D721Med (cell line): ENCODE measurements at places on chromosomes 6 and 20.

DNA sequence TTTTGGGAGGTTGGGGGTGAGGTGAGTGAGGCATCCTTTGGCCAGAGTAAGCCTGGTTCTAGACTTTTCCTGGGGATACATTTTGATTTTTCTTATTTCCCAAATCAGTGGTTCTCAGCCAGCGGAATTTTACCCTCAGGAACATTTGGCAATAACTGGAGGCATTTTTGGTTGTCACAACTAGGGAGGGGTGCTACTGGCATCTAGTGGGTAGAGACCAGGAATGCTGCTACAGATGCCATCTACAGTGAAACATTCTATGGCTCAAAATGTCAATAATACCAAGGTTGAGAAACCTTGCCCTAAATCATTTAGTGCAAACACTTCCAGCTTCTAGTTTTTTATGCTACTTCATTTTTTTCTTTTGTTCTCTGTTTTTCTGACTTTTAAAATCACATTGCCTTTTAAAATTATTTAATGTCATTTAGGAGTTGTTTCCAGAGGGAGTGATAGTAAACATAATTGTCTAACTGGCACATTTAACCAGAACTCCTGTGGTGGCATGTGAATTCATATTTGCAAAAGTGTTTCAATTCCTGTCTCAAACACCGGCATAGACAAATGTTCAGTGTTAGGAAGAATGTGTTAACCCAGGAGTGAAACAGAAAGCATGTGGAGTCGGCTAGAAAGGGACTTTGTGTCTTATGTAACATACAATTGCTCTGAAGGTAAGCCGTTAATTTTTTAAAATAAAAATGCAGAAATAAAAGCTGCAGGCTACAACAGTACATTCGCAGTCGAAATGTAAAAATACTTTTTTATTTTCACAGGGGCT lies 59.0 kb downstream of the QRSL1 start:
- no peak for DNase-seq

GRCh38 chr20:25565578-25566157 lies 19.7 kb downstream of the NINL start:
- no peak for DNase-seq

- DNase-seq, result no peak
These were observed 114.2 kb downstream of the QRSL1 start for GRCh38 chr6:106743612-106744011.

GRCh38 chr6:108690326-108691049 lies 129.8 kb downstream of the FOXO3 start:
- no peak for DNase-seq

DNA sequence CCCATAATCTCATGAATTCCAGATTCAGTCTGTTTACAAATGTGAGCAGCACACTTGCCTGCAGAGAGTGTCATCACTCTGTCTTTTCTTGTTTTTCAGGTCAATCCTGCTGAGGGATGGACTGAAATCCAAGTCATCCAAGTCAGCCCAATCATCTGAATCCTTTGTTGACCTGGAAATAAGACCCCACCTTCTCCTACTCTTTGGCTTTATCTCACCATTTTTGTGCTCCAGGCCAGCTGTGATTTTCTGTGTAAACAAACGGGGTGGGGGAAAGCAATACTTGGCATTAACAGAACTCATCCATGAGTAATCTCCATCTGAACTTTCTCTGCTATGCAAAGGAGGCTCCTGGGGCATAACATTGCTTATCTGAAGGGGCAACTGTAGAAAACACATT lies 16.9 kb upstream of the GSTA4 start:
- no peak for DNase-seq

DNA sequence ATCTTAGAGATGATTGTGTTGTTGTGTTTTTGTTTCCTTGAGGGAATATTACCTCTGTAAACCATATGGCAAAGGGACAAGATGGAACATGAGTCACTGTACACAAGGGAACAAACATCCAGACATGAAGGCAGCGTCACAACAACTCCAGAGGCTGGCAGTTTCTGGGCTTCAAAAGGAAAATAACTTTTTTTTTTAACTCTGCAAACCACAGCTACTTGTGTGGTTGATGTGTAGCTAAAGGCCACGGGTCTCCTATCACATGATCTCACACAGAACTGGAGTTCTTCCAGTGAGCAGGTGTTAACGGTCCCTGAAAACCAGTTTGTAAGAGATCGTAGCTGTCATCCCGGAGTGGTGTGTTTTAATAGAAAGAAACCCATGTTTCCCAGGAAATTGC lies 33.2 kb upstream of the HBS1L start:
- DNase-seq, result no peak

DNA sequence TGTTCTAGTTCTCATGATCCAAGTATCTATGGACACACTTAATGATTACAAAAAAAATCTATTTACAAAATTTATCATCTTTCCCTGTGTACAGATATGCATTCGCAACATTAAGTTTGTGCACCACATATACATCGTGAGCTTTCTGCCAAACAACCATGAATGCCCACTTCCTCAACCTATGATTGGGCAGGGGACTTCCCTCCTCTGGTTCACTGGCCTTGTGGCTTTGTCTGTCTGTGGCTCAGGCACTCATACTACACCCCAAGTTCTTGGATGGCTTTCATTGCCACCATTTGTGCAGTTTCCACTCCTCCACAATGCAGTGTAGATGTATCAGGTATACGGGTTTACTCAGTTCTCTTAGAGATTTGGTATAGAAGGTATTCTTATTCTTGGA lies 74.9 kb downstream of the HS3ST5 start:
- DNase-seq, result no peak

DNA sequence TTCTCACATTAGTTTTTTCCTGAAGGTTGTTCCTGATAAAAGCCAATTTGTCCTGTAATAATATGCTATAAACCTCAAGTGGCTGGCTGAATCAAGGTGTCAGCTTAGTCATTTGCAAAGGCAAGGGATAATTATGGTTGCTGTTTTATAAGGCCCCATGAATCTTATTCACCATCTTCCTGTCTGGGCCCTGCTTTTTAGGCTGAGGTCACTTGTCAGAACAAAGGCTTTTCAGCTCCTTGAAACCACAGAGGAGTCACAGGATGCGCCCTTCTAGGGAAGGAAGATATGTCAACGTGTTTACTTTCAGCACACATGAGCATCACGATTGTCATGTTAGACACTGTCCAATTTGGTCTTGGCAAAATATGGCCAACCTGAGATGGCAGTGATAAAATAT lies 64.8 kb upstream of the NAA20 start:
- DNase-seq, result no peak
